ENCODE measurements at places on chromosomes 16 and 17.

GRCh38 chr16:48956620-48957019 lies 325.0 kb downstream of the CBLN1 start:
- no peak for DNase-seq

- no peak for DNase-seq
These were observed 273.7 kb downstream of the SOX9 start for GRCh38 chr17:72394531-72394930.

- no peak for DNase-seq
These were observed 8.1 kb upstream of the PSMC5 start for GRCh38 chr17:63819131-63819530.

DNA sequence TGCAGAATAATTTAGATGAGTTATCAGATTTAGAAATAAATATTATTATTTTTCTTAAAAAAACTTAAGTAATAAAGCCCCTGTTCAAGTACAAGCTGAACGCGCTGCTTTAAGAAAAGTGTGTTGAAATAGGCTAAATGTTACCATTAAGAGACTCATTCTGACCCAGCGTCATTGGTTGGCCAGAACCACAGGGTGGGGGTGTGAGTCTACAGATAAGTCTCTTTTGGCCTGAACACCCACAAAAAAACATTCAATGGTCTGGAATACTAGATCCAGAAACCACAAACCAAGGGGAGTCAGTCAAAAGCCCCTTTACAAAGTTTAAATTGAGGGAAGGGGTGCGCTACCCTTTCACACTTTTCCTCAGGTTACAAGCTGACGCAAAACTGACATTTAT lies 776.1 kb downstream of the KCNJ2 start:
- DNase-seq: no peak

GRCh38 chr16:2939968-2940367 lies 24.1 kb upstream of the KREMEN2 start:
- DNase-seq: no peak

DNA sequence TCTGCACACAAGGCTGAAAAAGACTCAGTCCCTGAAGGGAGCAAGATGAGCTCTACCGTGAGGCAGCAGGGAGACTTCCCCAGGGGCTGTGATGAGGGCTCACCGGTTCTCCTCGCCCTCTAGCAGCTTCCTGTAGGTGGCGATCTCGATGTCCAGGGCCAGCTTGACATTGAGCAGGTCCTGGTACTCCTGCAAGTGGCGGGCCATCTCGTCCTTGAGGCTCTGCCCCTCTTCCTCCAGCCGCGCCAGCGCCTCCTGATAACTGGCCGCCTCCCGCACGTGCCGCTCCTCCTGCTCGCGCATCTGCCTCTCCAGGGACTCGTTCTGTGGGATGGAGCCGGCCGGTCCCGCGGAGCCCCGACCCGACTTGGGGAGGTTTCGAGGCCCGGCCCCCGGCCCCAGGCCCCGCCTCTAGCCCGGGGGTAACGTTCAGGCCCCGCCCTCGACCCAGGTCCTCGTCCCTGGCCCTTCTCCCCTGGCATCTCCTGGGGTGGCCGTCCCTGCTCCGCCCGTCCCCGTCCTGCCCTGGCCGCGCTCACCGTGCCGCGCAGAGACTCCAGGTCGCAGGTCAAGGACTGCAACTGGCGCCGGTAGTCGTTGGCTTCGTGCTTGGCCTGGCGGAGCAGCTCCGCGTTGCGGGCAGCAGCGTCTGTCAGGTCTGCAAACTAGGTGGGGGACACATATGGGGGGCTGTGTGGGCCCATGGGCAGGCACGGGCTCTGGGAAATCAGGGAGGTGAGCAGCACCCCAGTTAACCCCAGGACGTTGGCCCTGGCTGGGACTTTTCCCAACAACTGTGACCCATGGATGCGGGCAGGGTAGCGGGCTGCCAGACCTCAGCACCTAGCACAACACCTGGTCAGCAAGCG lies 3.9 kb downstream of the GFAP start:
- no peak for DNase-seq

- peak; percentile 38 for DNase-seq
These were observed 90.9 kb upstream of the BCAR1 start for GRCh38 chr16:75342308-75342811.

DNA sequence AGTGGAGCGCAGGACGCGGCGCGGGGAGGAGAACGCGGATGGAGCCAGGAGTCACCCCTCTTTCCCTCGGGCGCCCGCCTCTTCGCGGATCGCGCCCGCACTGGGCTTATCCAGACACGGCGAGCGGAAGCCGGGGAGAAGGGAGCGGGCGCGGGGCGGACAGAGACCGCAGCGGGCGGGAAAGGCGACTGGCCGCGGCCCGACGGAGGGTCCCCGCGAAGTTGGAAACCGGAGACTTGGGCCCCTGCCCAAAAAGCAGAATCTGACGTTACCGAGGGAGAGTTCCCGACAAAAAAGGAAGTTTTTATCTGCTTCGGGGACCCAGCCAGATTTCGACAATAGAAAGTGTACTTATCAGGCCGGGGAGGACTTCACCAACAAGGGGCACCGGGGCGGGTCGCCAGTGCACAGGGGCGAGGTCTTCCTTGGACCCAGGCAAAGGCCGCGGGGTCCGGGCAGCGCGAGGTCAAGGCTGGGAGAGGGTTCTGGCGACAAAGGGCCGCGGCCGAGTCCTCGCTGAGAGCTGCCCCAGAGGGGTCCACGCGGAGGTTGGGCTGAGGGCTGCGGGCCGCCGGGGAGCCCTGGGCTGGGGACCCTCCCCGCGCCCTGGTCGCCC lies 519 bp downstream of the ST6GALNAC2 start:
- no peak for DNase-seq

DNA sequence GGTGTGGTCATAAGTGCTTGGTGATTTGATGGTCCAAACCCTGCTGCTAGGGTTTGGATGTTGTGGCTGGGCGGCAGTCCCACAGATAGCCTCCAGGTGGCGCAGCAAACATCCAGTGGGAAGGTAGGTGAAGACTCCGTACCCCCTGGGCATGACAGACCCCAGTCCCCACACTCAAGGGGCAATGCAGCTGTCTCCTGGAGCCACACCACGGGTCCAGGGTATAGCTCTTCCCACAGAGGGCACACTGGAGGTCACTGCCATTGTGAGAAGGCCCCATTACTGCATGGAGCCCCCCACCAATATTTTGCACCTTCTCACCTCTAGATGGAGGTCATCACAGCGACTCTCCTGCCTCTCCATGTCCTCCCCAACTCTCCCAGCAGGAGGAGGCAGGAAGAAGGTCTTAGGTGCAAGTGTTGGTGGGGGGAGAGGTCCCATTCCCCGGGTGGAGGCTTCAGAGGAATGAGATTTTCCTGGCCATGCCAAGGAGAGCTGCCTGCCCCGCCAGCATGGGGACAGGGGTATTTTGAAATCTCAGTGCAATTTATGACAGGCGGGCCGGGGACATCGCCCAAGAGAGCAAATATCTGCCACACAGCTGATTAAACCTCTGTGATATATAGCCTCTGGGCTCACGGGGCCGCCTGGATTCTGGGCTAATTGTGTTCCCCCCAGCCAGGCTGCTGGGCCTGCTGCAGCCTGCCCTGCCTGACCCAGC lies 17.1 kb upstream of the C17orf113 start:
- DNase-seq: no peak

DNA sequence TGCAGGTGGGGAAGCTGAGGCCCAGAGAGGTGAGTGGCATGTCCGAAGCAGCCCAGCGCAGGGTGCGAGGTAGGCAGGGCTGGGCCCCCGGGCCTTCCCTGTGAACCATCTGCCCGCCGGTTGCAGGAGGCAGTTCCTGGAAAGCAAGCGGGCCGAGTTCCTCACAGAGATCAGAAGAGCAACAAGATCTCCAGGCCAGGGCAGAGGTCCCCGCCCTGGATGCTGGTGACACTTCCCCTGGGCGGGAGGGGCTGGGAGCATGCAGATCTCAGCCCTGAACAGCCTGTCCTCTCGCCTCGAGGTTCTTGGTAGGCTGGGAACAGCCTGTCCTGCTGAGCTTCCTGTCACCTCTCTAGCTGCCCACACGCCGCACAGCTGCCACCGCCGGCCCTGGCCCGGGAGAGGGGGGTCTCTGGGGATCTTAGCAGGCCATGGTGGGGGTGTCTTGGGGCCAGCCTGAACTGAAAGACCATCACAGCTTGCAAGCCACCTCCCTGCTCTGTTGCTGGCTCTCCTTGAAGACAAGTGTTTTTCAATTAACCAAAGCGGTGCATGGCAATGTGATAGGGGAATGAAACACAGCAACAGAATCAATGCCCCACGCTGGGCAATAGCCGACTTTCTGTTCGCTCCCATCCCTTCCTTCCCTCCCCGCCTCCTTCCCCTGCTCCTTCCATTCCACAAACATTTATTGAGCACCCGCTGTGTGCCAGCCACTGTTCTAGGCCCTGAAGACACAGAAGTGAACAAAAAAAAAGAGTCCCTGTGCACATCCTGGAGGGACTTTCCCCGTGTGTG lies 31.7 kb downstream of the SOCS1 start:
- no peak for DNase-seq

DNA sequence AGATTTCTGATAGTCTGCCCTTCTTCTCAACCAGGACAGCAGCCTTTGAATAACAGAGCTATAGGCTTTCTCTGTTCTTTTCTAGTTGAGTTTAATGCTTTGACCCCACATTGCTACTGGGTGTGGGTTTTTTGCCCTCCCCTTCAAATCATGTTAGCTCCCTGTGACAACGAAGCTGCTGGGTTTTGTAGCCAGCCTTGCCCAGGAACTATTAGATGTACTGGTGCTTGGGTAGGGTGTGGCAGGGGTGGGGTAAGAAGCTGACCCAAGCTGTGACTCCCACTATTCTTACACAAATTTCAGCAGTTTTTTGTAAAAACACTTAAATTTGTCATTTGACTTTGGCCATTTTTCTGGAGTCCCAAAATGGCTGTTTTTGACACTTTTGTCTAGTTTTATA lies 69.7 kb downstream of the NLK start:
- DNase-seq: no peak

GRCh38 chr16:75102595-75102994 lies 14.0 kb downstream of the LDHD start:
- no peak for DNase-seq

DNA sequence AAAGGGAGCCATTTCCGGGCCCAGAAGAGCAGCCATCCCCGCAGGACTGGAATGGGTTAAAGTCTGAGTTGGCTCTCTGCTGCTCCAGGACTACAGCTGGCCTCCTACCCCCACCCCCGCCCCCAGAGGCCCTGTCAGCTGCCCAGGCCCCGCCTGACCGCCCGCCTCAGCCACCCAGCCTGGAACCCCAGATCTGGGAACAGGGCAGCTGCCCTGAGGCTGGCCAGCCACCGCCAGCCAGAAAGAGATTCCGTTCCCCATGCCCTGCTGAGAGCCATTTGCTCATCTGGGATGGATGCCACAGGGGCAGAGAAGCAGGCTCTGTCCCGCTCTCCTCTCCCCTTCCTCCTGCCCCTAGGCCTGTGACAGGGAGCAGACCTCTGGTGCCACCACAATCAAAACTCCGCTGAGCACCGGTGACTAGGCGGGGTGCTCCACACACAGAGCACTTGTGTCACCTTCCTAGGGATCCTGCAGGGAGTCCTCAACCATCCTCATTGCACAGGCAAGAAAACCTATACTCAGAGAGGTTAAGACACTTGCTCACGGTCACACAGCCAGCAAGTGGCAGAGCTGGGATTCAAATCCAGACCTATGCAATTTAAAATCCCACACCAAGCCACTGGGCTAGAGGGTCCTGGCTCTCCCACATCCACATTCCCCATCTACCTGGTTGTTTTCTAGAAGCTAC lies 44.1 kb downstream of the ZNF423 start:
- DNase-seq: peak; percentile 80

DNA sequence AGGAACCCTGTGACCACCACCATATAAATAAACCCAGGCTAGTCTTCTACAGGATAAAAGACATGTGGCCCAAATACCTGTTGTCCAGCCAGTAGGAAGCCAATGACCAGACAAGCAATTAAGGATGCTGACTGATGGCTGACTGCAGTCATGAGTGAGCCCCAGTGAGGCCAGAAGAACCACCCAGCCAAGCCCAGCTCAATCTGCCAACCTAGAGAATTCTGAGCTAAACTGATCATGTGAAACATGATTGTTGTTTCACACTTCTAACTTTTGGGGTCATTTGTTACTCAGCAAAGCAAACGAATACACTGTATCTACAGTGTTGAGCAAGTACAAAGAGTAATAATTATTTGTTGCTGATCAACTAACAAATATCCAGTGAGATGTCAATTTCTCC lies 86.4 kb downstream of the DNAH3 start:
- DNase-seq: no peak

DNA sequence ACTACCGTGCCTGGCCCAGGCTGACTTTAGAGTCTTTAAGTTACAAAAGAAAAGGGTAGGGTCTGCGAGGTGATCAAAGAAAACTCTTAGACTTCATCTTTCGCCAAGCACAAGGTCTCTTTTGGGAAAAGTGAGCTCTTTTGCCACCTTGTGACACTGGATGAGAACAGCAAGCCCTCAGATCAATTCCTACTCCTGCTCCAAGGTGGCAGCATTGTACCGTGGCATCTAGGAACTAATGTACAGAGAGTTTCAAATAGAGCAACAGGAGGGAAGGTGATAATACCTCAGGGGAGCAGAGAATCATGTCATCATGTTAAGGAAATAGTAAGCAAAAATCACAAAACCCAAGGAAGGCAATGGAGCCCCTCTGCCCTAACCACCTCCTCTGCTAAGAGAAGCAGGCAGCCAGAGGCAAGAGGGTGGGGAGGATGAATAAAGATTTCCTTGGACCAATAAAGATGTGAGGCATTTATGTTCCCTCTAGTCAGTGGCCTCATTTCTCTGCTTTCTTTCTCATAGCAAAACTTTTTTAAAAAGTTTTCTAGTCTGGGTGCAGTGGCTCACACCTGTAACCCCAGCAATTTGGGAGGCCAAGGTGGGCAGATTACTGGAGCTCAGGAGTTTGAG lies 2.1 kb upstream of the C17orf78 start:
- DNase-seq: peak; percentile 69

- DNase-seq: no peak
These were observed 7.4 kb upstream of the DHX40 start for GRCh38 chr17:59558039-59558438.

DNA sequence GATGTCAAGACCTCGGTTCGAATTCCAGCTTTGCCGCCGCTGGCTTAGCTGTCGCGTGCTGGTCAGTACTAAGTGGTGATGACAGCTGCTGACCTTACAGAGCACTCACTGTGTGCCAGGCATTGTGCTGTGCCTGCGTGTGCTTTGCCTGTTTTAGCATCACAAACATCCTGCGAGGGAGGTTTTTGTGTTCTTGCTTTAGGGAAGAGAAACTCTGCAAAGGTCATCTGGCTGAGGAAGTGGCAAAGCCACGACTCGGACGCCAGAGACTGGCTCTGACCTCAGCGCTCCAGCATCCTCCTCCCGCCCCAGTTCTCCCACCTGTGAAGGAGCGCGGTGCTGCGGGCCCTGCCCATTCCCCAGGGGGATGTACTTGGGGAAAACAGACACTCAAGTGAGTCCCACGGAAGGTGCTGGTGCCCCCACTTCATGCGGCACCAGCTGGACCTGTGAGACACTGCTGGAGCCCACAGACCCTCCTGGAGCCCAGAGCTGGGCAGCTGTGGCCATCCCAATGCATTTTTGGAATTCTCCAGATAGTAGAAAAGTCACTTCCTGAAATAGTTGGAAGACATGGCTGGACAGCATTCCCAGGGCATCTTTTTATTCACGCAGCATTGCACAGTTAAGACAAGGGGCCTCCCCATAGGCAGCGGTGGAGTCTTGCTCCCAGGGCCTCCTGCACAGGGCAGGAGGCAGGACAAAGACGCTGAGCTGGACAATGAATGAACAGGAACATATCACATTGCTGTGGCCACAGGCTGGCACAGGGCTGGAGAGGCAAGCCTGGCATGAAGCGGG lies 20.0 kb upstream of the HERPUD1 start:
- DNase-seq: no peak

- DNase-seq: no peak
These were observed 26.0 kb upstream of the PRKCA start for GRCh38 chr17:66276328-66276937.

Measured in left hindlimb (tissue), 1 donor.